Regular cardiac myocyte (primary cell): ENCODE measurements at places on chromosomes 7 and 10. TPM values are rescaled to one million over a fixed set of nuclear protein-coding genes. Genes with fewer than 3 reads are reported as not detected.

ADCYAP1R1 gene
- total RNA-seq: under 0.01 and 0.19 TPM in 2 replicates

CNTNAP2 gene
- total RNA-seq: not detected in 2 replicates

LRRTM3 gene
- total RNA-seq: under 0.01 TPM in 1 of 2 replicates, not detected in the other

WEE2 gene
- total RNA-seq: not detected in 2 replicates

TACC2 gene
- total RNA-seq: 1.1 and 3.6 TPM in 2 replicates

STEAP1B gene
- 13.2 and 25.3 TPM in 2 replicates for total RNA-seq

NOLC1 gene
- 22.3 and 75.9 TPM in 2 replicates for total RNA-seq

PRXL2A gene
- total RNA-seq: 26.5 and 38.9 TPM in 2 replicates

AZGP1 gene
- not detected in 2 replicates for total RNA-seq

DNAH11 gene
- total RNA-seq: 4.0 and 7.6 TPM in 2 replicates

GDI2 gene
- 449 and 598 TPM in 2 replicates for total RNA-seq

RAMP3 gene
- 0.28 TPM in 1 of 2 replicates, not detected in the other for total RNA-seq

TAS2R4 gene
- total RNA-seq: 0.19 and 2.0 TPM in 2 replicates

ADCY1 gene
- total RNA-seq: 0.19 and 0.56 TPM in 2 replicates

NCF1 gene
- total RNA-seq: not detected in 2 replicates
